Prostate gland (tissue), 2 donors: ENCODE measurements at places on chromosomes 2 and 18.

DNA sequence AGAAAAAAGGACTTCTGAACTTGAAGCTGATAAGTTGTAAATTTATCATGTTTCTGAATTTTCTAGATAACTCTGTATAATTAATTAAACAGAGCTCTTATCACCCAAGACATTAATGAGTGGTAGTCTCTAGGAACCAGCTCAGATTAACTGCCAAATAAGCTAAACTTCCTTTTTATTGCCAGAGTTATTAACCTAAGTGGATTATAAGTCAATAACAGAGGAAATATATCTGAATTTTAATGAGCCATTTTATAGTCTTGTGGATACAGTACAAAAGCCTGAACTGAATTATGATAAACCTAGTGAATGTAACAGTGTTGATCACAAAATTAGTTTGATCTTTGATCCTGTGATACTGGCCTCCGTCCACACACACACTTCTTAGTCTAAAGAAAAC lies 111.5 kb downstream of the COMMD1 start:
- DNase-seq, result no peak

DNA sequence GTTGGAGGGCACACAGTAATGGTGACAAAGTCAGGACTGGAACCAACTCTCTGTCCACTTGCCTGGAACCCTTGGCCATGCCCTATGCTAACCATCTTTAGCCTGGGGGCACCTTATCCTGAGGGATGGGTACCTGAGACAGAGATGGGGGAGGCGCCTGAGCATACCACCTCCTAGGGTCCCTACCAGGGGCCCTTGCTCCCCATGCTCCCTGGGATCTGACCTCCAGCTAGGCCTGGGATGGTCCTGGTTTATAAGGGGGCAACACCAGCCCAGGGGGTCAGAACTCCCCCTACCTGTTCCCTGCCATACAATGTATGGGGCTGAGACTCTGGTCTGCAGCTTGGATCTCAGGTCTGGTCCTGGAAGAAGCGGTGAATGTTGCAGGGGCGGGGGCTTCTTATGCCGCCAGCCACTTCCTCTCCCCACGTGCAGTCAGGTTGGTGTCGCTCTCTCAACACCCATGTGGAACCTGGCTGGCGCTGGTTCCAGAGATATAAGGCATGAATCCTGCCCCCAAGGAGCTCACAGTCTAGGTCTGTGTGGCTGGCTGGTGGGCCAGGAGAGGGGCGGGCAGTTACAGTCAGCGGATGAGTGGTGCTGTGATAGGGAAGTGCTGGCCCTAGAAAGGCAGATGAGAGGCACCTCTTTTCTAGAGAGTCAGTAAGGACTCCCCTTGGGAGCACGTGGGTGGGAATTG lies 3.8 kb upstream of the TOGARAM2 start:
- DNase-seq, result no peak

- no peak for DNase-seq
Measured at GRCh38 chr18:50602466-50602865, 42.6 kb downstream of the MAPK4 start.

DNA sequence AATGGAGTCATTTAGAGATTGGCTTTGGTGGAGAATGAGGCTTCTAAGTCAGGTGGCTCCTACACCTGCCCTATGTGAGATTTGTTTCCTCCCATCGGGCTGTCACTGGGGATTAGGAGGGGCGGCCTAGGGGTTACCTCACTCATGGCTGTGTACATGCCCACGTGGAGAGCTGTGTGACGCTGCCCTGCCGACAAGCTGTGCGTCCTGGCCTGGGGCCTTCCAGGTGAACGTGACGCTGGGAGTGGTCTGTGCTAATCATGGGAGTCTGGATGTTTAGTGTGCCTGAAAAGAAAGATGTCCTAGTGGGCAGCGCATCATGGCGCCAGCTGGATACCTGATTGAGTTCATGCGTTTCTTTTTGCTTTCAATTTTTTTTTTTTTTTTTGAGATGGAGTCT lies 14.0 kb downstream of the ASB1 start:
- DNase-seq, result no peak

- DNase-seq, result no peak
Measured at GRCh38 chr2:173520918-173521317, 166.2 kb downstream of the CDCA7 start.

DNA sequence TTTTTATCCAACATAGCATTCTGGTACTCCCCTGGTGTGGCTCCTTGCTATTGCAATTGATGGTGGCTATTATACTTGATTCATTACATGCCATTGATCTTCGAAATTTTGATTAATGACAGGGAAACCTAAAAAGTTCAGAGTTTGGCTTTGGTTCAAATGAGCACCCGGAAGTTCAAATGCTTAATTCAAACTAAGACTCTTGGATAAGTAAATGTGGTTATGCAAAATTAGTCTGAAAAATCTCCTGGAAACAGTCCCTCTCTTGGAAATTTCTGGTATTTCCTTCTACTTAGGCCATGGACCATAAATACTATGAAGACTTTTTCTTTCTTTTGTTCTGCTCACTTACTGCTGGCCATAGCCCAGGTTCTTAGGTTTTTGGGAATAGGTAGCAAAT lies 65.3 kb upstream of the SMIM21 start:
- no peak for DNase-seq

DNA sequence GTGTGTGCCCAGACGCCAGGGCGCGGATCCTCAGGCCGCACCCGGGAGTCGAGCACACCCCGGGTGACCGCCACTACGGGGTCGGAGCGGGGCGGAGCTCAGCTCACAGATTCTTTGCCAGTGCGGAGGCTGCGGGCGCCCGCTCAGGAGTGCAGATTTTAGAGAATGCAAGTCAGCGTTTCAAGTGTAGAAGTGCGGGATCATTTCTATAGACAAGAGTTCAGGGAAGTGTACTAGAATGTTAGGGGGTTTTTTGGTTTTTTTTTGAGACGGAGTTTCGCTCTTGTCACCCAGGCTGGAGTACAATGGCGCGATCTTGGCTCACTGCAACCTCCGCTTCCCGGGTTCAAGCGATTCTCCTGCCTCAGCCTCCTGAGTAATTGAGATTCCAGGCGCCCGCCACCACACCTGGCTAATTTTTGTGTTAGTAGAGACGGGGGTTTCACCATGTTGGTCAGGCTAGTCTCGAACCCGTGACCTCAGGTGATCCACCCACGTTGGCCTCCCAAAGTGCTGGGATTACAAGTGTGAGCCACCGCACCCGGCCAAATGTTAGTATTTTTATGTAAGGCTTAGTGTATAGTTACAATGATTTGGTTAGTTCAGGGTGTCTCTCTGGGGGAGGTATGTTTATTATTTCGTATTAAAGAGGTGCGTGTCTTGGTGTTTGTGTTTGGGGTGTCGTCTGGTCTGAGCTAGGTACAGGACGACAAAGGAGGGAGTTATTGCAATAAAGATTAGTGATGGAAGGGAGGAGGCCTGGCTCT lies 619 bp upstream of the FAM168B start:
- DNase-seq, result peak; percentile 5

DNA sequence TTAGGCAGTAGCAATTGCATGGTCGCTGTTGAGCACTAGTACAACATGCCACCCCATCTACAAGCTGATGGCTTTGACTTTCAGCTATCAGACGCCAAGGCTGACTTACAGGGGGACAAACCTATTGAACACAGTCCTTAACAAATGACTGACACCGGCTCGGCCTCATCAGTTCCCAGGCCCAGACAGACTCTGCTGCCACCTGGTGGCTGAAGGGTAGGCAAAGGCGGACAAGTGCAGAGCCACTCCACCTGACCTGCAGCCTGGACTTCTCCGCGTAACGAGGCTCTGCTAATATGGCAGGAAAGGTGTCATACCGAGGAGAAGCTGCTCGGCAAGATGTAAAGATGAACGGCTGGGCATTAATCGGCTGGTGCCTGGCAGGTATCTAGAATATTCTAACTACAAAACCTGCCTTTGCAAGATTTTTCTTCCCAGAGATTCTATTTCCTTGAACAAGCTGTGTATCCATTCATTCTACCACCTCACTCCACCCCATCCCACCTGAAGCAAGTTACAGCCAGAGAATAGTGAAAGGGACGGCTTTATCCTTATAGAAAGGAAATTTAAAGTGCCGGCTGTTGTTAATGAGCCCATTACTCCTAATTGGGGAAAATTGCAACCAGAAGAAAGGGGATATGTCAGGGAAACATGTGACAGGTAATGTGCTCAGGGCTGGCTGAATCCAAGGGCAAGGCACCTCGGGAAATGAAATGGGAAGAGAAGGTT lies 67.4 kb downstream of the STEAP3 start:
- DNase-seq, result peak; percentile 60

- no peak for DNase-seq
Measured at GRCh38 chr2:13009027-13009642, 292.4 kb downstream of the TRIB2 start.

- DNase-seq, result no peak
Measured at GRCh38 chr2:161578998-161579397, 45.2 kb upstream of the SLC4A10 start.

- DNase-seq, result no peak
Measured at GRCh38 chr2:101803945-101804696, 106.6 kb downstream of the MAP4K4 start.

DNA sequence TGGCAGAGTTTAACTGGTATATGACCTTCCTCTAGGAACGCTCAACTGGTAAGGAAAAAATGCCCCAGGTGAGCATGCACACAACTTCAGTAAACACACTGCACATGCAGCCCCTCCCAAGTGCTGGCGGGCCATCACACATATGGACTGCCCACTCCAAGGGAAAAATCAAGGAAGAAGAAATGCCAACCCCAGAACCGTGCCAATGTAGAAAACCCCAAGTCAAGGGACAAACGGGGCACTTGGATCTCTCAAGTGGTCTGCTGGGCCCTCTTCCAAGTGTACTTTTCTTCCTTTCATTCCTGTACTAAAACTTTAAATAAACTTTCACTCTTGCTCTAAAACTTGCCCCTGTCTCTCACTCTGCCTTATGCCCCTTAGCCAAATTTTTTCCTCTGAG lies 76.4 kb upstream of the ACVR1 start:
- no peak for DNase-seq

- DNase-seq, result no peak
Measured at GRCh38 chr18:76252139-76252538, 242.9 kb downstream of the ZNF516 start.

- DNase-seq, result no peak
Measured at GRCh38 chr2:81645745-81646301, 1341.3 kb upstream of the LRRTM1 start.

GRCh38 chr18:10015288-10015701 lies 101.5 kb downstream of the VAPA start:
- DNase-seq, result no peak

- DNase-seq, result no peak
Measured at GRCh38 chr2:36357847-36358659, 2.5 kb downstream of the CRIM1 start.

DNA sequence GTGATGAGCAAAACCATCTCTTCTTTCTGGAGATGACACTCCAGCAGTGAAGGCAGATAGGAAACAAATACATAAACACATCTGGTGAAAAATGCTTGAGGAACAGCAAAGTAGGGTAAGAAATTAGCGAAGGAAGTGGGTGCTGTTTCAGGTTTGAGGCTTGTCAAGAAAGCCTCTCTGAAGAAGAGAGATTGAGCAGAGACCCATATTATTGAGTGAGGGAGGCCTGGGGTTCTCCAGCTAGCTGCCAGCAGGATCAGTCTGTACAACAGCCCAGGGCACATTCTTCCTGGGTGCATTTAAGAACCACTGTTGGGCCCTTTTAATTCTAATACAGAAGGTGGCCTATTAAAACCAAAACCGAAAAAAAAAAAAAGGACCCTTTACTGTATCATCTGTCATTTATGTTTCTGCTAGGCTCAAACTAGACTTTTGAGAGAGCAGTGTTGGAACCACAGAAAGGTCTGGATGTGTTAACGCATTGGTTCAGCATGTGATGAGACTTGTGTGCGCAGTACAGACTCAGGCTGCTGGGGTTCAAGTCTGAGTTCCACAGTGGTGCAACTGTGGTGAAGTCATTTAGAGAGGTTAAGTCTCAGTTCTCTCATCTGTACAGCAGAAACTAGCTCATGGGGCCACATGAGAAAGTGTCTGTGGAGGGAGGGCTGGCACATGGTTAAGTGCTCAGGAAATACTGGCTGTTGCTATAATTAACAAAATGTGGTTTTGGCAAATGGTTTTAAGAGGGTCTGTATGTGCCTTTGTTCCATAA lies 28.9 kb downstream of the MGAT5 start:
- DNase-seq, result no peak

DNA sequence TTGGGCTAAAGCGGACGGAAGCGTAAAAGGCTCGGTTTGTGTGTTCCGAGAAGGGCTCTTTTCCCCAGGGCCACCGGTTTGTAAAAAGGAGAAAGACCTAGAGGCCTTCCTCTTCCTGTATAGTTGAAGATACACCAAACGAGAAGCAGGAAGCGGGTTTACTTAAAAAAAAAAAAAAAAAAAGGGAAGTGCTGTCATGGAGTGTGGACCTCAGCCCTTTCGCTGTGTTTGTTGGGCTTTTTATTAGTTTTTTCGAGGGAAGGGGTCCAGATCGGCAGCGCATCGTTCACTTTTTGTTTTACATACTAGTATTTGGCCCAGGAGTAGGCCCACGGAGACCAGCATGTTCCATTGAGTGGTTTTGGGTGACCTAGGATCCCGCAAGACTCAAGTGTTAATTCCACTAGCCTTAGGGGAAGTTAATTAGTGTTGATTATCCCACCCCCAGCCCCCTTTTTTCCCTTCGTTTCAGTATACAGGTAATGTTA lies 676 bp downstream of the ACTR2 start:
- DNase-seq, result no peak

DNA sequence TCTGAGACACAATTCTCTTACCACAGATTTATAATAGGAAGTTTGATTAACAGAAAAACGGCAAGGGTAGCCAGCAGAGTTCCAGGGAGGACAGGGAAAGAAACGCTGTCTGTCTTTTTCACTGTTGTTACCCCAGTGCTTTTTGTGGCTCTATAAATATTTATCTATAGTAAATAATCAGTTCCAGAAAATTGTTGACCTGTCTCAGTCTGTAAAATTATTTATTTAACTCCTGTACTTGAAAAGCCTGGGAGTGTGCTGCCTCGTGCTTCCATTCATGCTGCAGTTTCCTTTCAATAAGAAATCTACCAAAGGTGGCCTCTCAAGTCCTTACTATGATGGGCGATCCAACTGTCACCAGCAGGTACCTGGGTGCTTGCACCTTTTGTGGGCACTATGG lies 102.9 kb downstream of the ETAA1 start:
- peak; percentile 18 for DNase-seq

DNA sequence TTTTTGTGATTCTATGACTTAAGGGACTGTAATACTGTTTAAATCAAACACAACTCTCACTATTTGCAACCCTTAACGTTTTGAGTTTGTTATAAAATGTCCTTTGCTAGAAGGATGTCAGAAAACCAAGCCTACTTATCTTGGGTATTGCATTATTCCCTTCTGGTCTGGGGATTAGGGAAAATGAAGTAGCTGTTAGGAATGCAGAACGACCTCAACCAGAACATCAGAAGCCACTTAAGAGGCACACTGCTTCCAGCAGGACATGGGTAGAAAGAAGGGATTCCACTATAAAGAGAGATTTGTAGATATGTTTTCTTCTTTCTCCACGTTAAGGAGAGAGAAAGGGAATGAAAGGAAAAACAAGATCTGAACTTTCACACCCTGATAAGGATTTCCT lies 101.2 kb downstream of the SETBP1 start:
- DNase-seq, result no peak

DNA sequence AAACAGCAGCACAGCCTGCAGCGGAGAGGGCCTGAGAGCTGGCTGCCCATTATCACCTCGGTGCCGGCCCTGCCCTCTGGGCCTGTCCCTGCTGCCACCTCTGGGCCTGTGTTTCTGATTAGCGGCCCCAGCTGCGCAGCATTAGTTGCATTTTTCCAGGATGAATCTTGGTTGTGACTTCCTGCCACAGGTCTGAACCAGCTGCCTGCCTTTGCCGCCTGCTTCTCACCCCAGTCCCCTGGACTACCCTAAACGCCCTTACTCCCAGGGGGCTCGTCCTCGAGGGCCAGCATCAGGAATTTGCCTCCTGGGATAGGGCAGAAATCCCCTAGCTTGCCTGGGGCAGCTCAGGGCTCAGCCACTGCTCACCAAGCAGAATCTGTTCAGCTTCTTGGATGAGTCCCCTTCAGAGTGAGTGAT lies 342.8 kb downstream of the DYSF start:
- DNase-seq, result no peak
